Stimulated activated CD4-positive, alpha-beta T cell treated with anti-CD3 and anti-CD28 coated beads, Interleukin-2, amount 100 ng/mL, for 24 hours (primary cell): ENCODE measurements at places on chromosomes 11 and 22.

DNA sequence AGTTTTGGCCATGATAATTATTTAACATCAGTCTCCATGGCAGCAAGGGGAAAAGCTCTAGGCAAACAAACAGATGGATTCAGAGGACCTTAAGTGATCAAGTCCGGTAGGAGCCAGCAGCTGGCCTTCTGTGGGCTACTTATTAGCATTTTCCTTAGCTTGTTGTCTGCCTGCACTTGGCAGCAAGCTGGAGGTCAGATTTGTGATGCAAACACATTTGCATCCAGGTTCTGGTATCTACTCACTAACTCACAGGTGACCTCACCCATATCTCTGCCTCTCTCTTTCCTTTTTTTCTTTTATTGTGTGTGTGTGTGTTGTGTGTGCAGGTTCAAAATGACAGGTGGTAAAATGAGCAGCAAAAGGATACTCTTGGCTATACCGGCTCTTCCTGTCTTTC, 32.3 kb downstream of the ARHGAP42 start:
- DNase-seq, result no peak

DNA sequence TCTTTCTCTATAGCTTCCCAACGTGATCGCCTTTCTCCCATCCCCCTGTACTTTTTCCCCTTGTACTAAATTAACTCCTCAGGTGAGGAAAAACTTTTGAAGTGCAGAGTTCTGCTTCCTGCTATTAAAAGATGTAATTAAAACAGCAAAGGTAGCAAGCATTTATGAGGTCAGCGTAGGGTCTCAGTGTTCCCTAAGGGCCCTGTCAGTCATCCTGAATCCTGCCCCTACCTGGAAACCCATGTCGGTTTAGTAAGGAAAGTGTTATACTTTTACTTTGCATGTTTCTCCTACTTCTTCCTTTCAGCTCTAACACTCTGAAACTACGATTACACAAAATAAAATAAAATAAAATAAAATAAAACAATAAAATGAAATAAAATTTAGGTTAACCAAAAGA, 1.3 kb upstream of the HBB start:
- DNase-seq, result no peak

DNA sequence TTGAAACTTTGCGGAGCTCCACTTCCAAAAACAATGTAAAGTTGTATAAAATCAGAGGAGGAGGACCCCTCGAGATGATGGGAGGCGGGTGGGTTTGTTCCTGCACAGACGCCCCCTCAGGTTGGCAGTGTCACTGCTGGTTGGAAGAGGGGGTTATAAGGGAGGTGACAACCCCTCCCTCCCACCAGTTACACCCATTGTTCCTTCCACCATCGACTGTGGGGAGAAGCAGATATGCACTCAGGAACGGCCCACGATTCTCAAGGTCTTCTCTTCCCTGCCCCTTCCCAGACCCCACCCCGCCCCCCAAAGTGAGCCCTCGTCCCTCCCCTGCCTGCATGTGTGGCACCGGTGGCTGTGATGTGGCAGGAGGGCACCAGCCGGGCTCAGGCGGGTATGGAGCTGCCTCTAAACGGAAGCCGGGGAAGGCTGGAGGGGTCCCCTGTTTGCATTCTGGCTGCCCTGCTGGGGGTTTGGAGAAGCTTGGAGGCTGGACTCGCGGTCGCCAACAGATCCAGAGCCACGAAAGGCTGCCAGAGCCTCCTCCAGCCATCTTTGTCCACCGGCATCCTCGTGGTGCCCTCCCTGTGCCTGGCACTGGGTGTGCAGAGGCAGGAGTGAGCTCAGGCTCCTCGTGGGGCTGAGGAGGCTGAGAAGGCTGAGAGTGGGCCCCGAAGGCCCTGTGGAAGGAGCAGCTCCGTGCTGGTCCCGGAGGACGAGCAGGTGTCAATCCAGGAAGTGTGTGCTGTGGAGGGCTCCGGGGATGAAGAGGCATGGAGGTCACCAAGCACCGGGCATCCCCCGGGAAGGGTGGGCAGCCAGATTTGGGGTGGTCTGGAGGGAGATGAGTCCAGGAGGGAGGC, 778 bp downstream of the KDELR3 start:
- DNase-seq, result no peak

GRCh38 chr11:9905960-9906791, 242.3 kb downstream of the SWAP70 start:
- no peak for DNase-seq

- DNase-seq, result no peak
Measured at GRCh38 chr22:20008221-20008995, 8.2 kb downstream of the ARVCF start.

DNA sequence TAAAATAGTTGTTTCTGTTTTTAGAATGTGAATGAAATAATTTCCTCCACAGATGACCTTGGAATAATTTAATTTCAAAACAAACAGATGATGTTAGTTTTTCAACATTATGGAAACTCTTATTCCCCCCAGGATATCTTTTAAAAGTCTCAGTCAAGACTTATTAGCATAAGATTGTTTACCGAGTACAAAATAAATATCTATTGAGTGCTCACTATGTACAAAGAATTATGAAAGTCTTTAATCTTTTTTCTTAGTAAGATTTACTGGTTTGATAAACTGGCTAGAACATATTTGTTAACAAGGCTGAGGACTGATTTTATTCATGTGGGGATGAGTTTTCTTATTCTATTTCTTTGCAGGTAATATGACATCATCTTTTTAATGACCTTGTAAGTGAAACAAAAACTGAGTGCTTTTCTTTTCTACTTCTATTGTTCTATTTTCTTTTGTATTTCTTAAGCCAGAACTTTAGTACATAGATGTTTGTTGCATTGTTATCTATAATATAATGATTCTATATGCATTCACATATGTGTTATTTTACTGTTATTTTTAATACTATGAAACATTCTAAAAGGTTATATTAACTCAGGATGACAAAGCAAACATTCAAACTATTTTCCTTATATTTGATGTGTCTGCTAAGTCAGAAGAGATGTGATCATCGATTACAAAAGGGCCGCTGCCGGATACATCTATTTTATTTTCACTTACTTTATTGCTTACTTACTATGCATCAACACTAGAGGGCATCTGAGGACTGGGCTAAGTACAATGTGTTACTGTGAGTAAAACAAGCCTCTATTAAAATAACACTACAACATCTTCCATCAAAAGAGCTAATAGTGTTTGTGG, 111.0 kb upstream of the ARHGAP42 start:
- no peak for DNase-seq

DNA sequence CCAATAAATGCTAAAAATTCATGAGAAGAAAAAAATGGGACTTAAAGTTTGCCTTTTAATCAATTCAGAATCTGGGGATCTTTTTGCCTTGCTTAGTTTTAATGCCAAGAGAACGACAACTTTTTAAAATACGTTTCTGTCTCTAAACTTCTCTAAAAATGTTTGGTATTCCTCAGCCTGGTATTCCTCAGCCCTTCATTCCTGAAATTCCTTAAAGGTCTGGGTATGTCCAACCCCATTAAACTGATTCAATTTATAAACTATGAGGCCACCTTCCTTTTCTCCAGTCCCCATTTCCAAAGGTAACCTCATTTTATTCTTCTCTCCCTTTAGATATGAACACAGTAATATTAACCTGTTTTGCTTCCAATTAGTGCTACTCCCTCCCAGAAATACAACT, 16.6 kb downstream of the POLA2 start:
- no peak for DNase-seq

- DNase-seq, result no peak
Measured at GRCh38 chr11:1834779-1835670, at the start of gene SYT8. Gene SYT8, plus strand, starts transcription at chr11:1834990. Its CDS starts 116 bp downstream, at chr11:1835106.

DNA sequence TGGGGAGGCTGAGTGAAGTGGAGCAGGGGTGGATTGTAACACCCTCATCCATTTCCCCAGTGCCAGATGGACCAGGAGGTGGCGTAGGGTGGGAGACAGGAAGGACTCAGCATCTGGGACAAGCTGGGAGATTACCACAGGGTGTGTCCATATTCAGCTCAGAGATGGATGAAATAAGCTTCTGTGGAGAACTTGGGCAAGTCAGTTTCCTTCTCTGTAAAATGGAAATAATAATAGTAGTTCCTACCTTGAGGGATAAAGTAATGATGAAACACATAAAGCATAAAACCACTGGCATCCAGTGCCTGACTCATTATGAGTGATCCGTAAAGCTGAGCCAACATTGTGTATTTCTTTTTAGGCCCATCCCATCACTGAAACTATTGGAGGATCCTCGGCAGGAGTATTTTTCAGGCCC, 607 bp upstream of the ROBO4 start:
- no peak for DNase-seq

- no peak for DNase-seq
Measured at GRCh38 chr11:74520927-74521665, 27.6 kb upstream of the LIPT2 start.

DNA sequence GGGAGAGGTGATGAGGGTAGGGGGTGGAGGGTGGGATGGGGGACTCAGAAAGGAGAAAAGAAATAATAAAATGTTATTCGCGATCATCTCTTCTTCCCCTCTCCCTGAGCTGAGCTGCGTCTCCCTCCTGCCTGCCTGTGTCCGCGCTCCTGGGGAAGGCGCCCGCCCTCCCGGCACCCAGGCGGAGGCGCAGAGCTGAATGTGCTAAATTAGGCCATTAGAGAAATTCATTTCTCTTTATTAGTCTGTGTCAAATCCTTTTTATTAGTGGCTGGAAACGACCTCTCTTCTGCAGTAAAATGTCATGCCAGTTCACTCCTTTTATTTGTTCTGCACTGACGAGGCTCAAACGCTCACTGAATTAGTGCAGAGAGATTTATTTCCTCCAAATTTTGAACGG, 116.1 kb downstream of the FEZ1 start:
- DNase-seq, result no peak
